CD4-positive, alpha-beta T cell (primary cell): ENCODE measurements at places on chromosomes 7 and 10.

GRCh38 chr10:102670065-102670670 is 25.9 kb downstream of the TRIM8 start:
- DNase-seq: no peak

DNA sequence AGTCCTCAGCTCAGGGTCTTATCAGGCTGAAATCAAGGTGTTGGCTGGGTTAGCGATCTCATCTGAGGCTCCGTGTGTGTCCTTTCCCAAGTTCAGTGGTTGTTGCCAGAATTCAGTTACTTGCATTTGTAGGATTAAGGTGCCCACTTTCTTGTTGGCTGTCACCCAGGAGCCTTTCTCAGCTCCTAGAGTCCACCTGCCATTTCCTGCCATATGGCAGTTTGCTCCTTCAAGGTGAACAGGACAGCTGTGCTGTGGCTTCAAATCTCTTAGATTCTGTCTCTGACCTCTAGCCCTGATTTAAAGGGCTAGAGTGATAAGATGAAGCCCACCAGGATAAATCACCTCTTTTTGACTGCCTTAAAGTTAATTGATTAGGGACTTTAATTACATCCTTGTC is 1.0 kb upstream of the HIF1AN start:
- no peak for DNase-seq

DNA sequence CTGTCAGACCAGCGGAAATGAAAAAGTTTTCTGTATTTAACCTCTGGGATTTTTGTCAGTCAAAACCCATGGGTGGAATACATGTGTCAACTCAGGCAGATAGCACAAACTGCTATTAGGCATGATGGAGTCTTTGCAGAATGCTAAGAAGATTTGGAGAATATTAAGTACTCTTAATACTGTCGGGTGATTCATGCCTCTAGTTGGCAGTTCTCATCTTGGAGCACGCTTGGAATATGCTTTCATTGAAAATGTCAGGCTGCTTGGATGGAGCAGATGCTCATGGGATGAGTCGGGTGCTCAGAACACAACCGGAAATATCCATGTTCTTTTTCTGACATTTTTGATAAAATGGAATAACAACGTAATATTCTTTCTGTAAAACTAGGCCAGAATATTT is 27.6 kb upstream of the PRKG1 start:
- no peak for DNase-seq

GRCh38 chr10:117457071-117457810 is 82.0 kb upstream of the PDZD8 start:
- no peak for DNase-seq

DNA sequence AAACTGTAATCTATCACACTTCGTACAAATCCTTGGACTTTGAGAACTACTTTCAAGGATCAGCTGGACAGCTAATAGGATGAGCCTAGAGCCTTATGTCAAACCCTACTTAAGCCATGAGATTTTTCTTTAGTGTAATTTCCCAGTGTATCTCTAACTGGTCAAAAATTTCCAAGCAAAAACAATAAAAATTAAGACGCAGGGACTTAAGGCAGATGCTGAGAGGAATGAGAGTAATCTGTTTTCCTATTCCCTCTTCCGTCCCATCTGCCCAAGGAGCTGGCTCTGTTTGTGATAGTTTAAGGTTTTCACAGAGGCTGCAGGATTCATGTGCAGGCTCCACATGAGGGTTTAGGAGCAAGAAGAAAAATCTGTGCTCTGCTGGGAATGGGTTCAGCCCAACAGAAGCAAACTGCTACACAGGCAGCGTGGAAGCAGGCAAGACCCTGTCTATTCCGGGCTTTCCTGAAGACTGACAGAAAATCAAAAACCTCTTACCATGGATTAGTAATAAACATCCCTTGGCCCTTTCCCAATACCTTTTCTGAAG is 62.2 kb downstream of the ARMH3 start:
- no peak for DNase-seq

GRCh38 chr10:37856881-37857286 is 526 bp downstream of the ZNF248 start:
- DNase-seq: peak; percentile 3

- no peak for DNase-seq
Observed at GRCh38 chr10:120555842-120556532, 99.0 kb downstream of the PLPP4 start.

GRCh38 chr10:27192284-27192683 is 37.1 kb downstream of the MASTL start:
- DNase-seq: no peak

- no peak for DNase-seq
Observed at GRCh38 chr7:91537260-91538152, 273.3 kb downstream of the FZD1 start.

GRCh38 chr7:154332811-154333580 is 280.8 kb downstream of the DPP6 start:
- no peak for DNase-seq

- DNase-seq: no peak
Observed at GRCh38 chr10:130843051-130843653, 468.4 kb downstream of the TCERG1L start.
